ENCODE measurements at places on chromosomes 5 and 9. TPM values are rescaled to one million over a fixed set of nuclear protein-coding genes. Genes with fewer than 3 reads are reported as not detected.

Gene COL23A1
- 0.09 TPM for total RNA-seq

Gene NIM1K
- 0.13 TPM for total RNA-seq

- no peak overlapping the region for H3K4me3 ChIP-seq
- peaks cover 45% of the 10 kb centered on the region for H3K36me3 ChIP-seq
- no peak overlapping the region for H3K27ac ChIP-seq
- no peaks in the 10 kb centered on the region for H3K27me3 ChIP-seq
- peak; percentile 46 for DNase-seq
Measured at GRCh38 chr9:385818-386398, 171.2 kb downstream of the DOCK8 start.

DNA sequence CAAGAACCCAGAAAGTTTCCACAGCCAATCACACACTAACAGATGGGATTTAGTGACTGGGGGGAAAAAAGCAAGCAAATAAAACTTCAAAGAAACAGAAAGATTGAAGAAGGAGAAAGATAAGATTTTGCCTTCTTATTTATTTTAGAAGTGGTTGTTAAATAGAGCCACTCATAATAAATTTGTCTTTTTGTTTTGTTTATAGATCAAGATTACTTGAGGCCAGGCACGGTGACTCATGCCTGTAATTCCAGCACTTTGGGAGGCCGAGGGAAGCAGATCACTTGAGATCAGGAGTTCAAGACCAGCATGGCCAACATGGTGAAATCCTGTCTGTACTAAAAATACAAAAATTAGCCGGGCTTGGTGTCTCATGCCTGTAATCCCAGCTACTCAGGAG, 94.9 kb upstream of the RANBP3L start:
- H3K27me3 ChIP-seq: 0 out of 2 replicates have a peak, but pooled peaks cover 5% of the 10 kb centered on the region
- DNase-seq: no peak
- no peak overlapping the region for H3K4me3 ChIP-seq
- no peaks in the 10 kb centered on the region for H3K36me3 ChIP-seq
- no peak overlapping the region for H3K27ac ChIP-seq
- no peaks in the 10 kb centered on the region for H3K4me1 ChIP-seq

DNA sequence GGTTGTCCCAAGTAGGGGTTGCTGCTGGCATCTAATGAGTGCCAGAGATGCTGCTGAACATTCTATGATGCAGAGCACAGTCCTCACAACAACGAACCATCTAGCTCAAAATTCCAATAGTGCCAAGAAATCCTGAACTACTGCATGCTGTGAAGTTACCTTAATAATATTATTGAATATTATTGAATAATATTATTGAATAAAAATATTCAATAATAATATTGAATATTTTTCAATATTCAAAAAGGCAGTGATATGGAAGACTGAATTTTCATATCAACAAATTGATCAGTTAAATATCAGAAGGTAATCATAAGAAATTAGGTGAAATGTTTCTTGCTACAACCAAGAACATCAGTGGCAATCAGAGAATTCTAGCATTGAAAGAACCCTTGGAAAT, 2.8 kb downstream of the HTR4 start:
- peaks cover 2% of the 10 kb centered on the region for H3K27me3 ChIP-seq
- DNase-seq: no peak
- H3K27ac ChIP-seq: no peak overlapping the region

Gene ACOT12
- total RNA-seq: not detected

GRCh38 chr5:78922879-78923621, 62.1 kb downstream of the ARSB start:
- no peaks in the 10 kb centered on the region for H3K36me3 ChIP-seq
- DNase-seq: no peak
- H3K27me3 ChIP-seq: peaks cover 11% of the 10 kb centered on the region
- H3K27ac ChIP-seq: no peak overlapping the region
- no peak overlapping the region for H3K4me3 ChIP-seq

- no peak overlapping the region for H3K4me3 ChIP-seq
- no peak overlapping the region for H3K27ac ChIP-seq
- H3K4me1 ChIP-seq: no peaks in the 10 kb centered on the region
- no peak for DNase-seq
- no peaks in the 10 kb centered on the region for H3K27me3 ChIP-seq
- H3K36me3 ChIP-seq: no peaks in the 10 kb centered on the region
Measured at GRCh38 chr9:21965401-21965951, 28.7 kb downstream of the CDKN2A start.

Gene TYRP1
- total RNA-seq: not detected

- peaks cover 14% of the 10 kb centered on the region for H3K27me3 ChIP-seq
- H3K27ac ChIP-seq: no peak overlapping the region
- no peak for DNase-seq
- H3K4me1 ChIP-seq: no peaks in the 10 kb centered on the region
Measured at GRCh38 chr5:78765756-78766411, 117.3 kb upstream of the LHFPL2 start.

Gene NFIB
- 3.0 TPM for total RNA-seq

Gene SLC27A6
- total RNA-seq: 0.76 TPM

- H3K4me1 ChIP-seq: peaks cover 27% of the 10 kb centered on the region
- no peak overlapping the region for H3K27ac ChIP-seq
- H3K4me3 ChIP-seq: no peak overlapping the region
Measured at GRCh38 chr9:129422843-129423192, 198.1 kb downstream of the C9orf50 start.
